Fibroblast of skin of left quadriceps (primary cell): ENCODE measurements at places on chromosomes 11 and 22.
A peak's percentile ranks its signal among the peaks of the same experiment; 100 is the strongest.

GRCh38 chr11:130580891-130581492 is 132.5 kb downstream of the ADAMTS15 start:
- DNase-seq: no peak

- DNase-seq: no peak
These were observed 34.0 kb downstream of the IFT27 start for GRCh38 chr22:36741968-36742367.

DNA sequence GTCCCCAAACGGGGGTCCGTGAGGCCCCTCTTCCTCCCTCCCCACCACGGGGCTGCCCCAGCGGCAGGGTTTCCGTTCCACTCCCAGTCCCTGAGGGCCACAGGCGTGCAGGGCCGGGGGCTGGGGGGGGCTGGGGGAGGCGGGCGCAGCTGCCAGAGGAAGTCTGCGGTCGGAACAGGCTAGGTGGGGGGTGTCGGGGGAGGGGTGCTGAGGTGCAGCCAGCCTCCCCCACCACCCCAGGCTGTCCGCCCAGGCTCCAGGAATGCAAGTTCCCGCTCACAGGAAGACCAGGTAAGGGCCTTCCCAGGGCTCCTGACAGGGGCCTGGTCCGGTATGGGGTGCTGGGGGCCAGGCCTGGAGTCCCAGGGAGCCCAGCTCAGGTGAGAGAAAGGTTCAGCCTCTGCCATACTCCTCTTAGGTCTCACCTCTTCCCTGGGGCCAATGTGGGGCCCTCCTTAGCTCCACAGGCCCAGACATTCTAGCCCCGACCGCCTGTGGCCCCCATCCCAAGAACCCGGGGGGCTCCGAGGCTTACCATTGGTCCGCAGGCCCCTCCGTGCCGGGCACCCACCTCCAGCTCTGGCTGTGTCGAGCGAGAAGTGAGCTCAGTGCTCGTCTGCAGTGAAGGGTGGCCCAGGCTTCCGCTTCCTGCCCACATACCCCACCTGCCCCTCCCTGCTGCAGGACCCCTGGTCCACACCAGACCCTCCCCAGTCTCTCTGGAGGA is at the start of gene PTPRCAP:
TSS of gene PTPRCAP (minus strand) at position 601 of the 727 bp plus-strand sequence. CDS start at position 538, 63 bp downstream.
- no peak for DNase-seq

DNA sequence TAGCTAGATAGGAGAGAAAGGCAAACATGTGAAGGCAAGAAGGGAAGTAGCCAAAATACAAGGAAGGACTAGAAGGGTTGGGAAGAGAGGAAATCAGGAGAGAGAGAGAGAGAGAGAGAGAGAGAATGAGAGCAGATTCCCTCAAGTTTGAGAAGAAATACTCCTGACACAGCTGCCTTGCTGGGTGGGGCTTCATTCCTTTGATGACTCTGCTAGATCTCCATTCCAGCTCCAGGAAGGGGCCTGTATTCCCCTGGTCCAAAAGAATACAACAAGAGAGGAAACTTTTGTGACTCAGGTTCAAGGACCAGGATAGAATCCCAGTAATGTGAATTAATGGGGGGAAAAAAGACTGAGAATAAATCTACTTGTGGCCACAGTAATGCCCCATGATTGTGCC is 62.9 kb upstream of the SPON1 start:
- DNase-seq: no peak

DNA sequence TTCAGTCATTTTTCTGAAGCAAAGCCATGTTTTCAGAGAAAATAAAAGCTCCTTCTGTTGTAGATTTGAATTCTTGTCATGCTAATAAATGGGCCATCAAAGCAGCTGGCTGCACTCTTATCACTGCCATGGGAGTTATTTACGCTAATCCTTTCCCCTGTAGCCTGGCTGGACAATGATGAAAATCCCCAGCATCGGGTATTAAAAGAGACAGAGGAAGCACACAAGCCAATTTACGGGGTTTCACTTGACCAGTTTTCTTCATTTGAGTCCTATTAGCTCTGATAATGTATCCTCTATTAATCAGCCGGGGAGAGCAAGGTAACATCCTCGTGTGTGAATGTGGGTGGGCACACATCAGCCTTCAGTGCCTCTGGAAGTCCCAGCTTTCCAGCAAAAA is 470.2 kb upstream of the API5 start:
- no peak for DNase-seq

DNA sequence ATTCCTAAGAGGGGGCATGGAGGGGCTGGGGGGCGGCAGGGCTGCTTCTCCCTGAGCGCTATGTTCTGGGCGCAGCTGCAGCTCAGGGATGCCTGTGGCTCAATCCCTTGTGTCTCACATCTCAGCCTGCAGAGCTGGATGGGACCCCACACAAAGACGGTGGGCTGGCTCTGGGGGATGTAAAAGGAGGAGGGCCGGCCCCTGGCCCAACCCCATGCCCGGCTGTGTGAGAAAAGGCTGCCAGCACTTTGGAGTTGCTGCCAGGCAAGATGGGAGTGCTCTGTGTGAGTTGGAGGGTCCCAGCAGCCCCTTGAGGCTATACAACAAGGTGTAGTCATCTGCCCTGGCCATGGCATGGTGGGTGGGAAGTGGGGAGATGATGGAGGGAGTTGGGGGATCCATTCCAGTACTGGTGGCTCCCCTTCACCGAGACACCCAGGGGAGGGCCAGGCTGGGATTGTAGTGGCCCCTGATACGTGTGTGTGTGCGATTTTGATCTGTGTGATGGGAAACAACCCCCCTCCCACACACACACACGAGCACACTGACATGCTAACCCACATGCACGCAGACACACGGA is 1.3 kb upstream of the TBX10 start:
- no peak for DNase-seq

DNA sequence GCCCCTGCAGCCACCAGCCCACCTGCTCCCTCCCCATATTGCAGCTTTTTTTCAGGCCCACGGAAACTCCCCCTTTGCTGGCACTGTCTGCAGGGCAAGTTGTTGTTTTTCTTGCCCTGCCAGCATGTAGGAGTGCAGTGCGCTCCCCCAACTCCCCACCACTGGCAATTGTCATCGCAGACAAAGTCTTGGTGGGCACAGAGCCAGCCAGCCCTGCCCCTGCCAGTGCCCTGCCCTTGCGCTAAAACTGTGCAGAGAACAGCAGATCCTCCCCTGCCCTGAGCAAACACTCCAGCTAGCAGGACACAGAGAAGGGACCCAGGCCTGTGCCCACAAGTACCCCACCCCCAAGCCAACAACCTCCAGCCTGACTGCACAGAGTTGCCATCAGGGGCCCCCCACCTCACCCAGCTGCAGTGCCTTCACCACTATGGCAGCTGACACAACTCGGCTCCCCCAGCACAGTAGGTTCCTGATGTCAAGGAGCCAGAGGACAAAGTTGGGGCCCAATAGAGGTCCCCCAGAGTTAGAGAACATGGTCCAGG is 158.1 kb upstream of the ARHGAP42 start:
- DNase-seq: no peak

- peak; percentile 44 for DNase-seq
These were observed 181.8 kb downstream of the UVRAG start for GRCh38 chr11:75996523-75997442.

- no peak for DNase-seq
These were observed 195 bp upstream of the CREB3L1 start for GRCh38 chr11:46277313-46277621.

GRCh38 chr11:103888541-103888951 is 147.9 kb upstream of the DDI1 start:
- no peak for DNase-seq

- DNase-seq: no peak
These were observed 37.9 kb downstream of the B3GAT1 start for GRCh38 chr11:134374171-134374570.

- DNase-seq: no peak
These were observed 772.1 kb downstream of the NTM start for GRCh38 chr11:132142554-132142953.

DNA sequence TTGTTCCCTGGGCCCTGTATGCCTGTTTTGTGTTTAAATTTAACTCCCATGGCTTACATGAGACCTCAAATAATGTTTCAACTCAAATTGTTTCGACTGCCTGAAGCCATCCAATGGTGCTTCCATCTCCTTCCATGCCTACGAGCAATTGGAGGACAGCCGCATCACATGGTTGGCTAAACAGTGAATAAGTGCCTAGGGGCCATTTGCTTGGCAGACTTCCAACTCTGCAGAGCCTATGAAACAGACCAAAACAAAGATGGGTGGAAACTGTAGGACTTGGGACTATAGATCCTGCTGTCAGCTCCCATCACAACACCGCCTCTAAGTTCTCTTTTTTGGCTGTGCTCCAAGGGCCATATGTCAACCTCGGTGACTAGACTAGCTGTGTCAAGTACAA is 84.1 kb downstream of the PARVA start:
- no peak for DNase-seq
